ENCODE measurements at places on chromosomes 2 and 18.

DNA sequence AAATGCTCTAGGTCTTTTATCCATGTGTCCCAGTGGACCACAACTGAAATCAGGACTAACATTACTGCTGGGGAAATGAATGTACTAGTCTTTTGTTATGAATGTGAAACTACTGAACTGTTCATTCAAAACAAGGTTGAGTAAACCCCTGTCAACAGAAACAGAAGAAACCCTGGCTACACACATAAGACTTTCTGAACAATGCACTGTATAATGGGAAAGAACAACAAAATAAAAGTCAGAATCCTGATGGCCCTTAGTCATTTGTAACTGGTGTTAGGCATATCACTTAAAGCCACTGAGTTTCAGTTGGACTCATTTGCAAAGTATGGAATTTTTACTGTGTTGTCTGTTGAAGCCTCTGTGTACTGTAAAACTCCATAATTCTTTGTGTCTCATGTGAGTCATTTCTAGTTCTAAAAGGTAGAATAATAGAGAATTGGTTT is 77.0 kb upstream of the UBXN4 start:
- peak; percentile 53 for DNase-seq

DNA sequence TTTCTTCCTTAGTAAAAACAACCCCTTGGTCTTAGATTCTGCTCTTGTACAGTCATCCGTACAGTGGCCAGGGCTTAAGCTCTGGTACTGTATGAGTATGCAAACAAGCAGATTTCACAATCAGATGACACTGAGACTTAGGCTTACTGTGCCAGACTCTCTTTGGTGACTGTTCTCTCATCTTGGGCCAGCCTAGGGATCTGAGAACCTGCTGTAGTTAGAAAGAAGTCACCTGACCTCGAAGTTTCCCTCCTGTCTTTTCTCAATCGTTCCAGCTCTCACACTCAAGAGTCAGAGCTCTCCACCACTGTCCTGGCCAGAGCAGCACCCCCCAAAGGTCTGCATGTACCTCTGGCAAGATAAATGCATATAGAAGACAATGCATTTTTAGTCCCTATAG is 63.2 kb downstream of the ZEB2 start:
- DNase-seq, result peak; percentile 89

- DNase-seq, result peak; percentile 22
Measured at GRCh38 chr18:56127322-56128099, 510.9 kb downstream of the TXNL1 start.

DNA sequence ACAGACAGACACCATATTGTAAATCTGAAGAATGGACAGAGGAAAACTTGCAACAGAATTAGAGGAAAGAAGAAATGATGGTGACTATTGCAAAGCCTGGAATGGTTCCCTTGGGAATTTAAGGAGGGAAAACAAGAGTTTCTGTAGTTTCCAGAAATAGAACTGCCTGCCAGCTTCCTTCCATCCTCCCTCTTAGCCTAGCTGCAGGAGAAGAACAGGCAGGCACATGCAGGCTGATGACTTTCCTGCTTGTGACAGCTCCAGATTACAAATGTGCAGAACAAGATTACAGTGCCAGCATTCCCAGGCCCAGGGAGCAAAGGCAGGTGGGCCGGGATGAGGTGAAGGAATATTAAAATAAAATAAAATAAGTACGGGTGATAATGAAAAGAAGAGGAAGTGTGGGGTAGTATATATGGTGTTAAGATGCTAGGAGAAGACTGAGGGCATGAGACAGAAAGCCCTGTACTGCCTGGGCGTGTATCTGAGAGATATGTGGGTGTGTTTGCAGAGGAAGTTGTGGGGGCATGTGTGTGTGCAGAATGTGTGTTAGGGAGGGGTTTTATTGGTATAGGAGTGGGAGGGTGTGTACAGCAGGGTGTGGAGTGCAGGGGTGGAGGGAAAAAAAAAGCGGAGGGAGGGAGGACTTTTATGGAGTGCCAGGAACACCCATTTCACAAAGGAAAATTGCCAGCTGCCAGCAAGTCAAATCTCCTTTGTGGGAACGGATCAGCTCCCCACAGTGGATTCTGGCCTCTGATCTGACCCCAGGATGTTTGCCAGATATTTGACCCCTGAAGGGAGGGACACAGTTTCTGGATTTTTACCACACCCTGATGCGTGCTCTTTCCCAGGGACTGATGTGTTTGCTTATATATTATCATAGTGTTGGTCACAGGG is 43.9 kb upstream of the NEMP2 start:
- DNase-seq, result peak; percentile 63

DNA sequence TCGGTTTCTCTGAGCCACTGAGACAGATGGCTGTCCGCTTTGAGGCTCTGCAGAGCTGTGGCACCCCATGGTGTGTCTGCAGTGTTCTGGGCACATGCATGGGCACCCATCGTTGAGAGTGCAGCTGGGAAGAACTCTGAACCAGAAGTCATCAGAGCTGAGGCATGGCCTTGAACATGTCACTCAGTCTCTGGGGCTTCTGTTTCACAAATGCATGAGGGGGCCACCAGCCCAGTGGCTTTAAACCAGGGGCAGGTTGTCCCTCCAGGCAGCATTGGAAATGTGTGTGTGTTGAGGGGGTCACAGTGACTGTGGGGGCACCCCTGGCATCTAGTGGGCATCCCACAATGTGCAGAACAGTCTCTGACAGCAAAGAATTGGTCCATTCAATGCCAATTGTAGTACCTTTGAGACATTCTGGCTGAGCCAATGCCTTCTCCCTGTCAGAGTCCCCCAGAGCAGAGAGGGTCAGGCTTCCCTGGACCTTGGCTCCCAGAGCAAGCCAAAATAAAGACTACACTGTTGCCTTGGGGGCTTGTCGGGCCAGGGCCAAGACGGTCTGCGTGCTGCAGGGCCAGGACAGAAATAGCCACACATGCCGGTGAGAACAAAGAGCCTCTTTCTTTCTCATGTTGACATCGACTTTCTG is 9.3 kb upstream of the PSMD1 start:
- no peak for DNase-seq

- no peak for DNase-seq
Measured at GRCh38 chr2:227098162-227098515, 65.9 kb downstream of the COL4A4 start.

GRCh38 chr2:58030771-58031170 is 15.8 kb upstream of the VRK2 start:
- no peak for DNase-seq

GRCh38 chr2:112001136-112001715 is 53.8 kb upstream of the TMEM87B start:
- peak; percentile 41 for DNase-seq

DNA sequence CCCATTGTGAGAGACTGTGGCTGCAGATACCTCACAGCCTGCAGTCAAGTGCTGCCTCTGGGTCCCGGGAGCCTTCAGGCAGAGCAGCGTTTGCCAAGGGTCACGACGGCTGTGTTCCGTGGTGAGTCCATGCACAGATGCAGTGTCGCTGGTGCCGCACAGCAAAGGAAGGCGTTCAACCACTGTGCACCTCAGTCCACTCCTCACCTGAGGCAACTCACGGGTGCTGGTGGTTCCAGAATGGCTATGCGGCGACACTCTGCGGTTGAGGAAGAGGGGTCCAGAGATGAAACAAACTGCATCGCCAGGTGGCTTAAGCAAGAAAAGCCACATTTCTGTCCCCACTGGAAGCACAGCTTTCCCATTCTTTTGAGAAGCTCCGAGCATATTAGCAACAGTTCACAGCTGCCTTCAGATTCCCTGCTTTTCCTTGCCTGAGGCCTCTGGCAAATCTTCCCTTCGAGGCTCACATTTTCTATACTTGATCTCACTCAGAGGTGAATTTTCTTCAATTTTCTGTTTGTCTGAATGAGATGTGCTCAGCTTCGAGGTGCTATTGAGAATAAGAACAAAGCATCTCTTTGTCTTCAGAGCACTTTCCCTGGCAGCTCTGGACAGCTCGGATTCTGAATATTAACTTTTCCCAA is 208.8 kb upstream of the TWIST2 start:
- no peak for DNase-seq

DNA sequence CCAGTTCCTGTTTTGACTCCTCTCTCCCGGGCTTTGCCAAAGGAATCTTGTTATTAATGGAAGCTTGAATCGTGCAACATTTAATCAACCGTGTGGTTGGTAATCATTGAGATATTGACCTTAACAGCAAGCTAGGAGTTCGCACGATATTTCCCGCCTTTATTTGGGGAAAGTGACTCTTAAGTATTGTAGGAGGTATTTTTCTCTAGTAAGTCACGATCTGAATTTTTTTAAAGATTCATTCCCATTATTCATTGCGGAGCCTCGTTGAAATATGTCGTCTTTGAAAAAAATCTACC is 663 bp downstream of the NUP35 start:
- no peak for DNase-seq

DNA sequence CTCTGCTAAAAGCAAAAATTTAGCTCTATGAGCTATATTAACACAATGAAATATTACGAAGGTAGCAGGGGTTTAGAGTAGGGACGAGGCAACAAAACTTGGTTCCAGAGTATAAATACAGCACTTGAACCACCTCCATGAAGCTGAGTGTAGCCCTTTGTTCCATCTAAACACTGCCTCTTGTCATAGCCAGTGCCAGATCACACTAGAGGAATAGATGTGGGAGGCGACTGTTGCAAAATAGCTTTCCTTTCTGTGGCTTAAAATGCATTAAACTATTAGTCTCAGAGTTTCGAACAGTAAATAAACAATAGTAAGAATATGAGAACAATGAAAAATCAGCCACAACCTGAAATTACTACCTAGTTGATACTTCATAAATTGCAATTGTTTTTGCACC is 29.8 kb downstream of the PIEZO2 start:
- peak; percentile 78 for DNase-seq

DNA sequence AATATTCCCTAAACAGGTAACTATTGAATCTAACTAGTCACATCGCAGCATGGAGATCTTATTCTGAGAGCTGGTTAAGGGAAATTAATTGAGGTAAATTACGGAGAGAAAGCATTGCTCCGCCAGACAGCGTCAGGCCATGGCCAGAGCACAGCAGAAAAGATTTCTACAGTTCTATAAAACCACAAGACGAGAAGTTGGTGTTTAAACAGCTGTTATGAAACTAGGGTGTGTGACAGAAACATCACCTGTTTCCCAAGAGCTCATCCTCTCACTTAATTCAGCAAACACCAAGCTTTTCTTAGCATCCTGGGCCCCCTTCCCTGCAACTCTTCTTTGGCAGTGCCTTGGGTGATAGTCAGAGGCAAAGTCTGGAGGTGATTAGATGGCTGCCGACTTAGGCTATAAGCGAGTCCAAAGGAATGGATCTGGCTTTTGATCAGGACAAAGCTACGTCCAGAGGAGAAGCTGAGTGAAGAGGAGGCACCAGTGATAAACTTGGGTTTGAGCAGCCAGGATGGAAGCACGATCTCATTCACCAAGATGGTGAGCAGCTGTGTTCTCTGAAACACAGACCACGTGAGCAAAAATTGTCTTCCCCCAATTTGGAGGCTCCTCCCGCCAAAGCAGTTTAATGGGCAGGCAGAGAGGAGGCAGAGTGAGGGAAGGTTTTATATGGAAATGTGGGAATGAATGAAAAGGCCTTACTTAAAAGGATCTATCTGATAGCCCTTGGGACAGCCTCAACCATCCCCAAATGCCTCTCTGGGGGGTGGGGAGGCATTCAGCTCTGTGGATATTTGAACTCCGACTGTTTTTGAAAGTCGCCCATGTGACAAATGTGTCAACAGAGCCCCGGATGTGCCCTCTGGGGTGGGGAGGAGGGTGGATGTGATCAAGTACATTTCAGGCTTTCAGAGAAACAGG is 57.8 kb downstream of the PKDCC start:
- peak; percentile 39 for DNase-seq

- DNase-seq, result no peak
Measured at GRCh38 chr2:20707601-20708000, 40.7 kb downstream of the GDF7 start.

GRCh38 chr18:78912844-78913243 is 66.8 kb upstream of the SALL3 start:
- no peak for DNase-seq

DNA sequence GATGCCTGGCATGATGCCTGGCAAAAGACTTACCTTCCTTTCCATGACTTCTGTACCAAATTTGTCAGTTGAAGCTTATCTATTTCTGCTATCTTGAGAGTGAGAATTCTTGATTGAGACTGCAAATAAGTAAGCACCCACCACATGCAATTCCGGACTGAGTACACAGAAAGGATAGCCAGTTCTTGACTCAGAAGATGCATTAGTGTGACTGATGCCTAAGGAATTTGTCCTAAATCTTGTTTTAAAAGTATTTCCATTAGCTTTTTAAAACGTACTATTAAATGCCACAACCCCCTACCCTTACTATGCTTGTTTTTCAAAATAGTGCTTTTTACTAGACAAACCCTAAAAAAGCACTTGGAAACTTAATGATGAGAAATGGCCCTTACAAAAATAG is 545 bp downstream of the MPP4 start:
- DNase-seq, result peak; percentile 76

DNA sequence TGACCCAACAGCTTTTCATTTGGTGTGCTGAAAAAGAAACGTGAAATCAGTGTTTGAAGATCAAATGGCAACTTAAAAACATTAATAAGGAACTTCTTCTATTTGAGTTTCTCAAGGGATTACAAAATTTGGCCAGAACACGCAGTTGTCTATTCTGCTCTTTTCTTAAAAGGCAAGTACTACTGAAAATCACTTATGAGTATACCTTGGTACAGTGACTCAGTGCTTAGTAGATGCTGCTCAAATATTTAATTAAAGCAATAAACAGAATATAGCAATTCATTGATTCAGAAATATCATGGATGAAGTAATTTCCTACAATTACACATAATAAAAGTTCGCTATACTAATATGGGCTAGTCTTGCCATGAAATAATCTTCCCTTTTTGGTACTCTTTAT is 38.2 kb upstream of the MCM6 start:
- no peak for DNase-seq

- no peak for DNase-seq
Measured at GRCh38 chr2:59885541-59885940, 667.9 kb downstream of the BCL11A start.

DNA sequence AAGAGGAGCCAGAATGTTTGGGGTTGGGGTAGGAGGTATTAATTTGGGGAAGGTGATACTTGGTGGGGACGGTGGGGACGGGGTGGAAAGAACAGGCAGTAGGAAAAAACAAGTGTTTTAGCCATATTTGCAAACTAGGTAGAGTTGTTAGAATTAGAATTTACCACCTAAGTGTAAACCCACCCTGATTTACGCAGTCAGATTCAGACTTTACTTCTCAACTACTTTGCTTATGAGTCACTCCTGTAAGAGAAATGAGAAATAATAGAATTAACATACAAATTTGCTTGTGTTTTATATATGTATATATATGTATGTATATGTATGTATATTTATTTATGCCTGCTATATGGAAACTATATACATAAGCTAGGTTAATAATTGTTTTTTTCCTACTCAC is 1168.2 kb upstream of the ZEB2 start:
- no peak for DNase-seq

GRCh38 chr18:24850532-24850931 is 390.1 kb downstream of the HRH4 start:
- no peak for DNase-seq

DNA sequence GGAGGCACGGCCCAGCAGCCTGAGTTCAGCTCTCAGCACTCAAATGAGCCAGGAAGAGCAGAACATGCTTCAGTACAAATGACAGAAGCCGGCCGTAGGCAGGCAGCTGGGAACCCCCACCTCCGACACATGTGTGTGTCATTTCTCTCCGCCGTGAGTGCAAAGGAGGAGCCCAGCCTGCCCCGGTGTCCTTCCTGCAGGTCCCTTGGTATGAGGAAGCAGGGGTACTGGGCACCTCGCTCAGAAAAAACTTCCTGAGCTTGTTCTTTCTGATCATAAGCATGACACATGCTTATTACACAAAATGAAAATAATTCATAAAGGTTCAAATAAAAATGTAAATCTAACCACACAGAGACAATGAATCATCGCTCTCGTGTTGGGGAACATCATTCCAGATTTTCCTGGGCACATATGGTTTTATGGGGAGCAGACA is 35.3 kb downstream of the KCNF1 start:
- DNase-seq, result peak; percentile 14

Measured in fibroblast of pulmonary artery (primary cell).